ENCODE measurements at places on chromosomes 16 and 17.

DNA sequence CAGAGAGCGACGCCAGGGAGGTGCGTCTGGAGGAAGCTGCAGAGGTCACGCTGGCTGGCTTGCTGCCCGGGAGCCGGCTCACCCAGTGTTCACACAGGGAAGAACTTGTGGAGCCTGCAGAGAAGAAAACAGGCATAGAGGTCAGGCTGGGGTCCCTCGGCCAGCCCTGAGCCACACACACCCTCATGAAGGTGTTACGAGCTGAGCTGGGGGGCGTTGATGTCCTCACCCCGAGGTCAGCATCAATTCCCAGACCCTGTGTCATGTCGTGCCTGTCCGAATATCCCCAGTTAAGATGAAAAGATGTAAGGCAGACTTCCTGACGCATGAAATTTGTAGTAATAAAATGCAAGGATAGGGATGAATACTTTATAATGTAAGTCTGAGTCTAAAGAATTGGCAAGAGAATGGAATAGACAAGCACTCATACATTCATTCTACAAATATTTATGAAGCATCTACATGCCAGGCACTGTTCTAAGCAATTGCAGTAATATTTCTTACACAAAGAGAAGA, 77.1 kb downstream of the USP31 start:
- no peak for DNase-seq

- no peak for DNase-seq
These were observed 42.1 kb upstream of the MAF start for GRCh38 chr16:79642652-79643051.

DNA sequence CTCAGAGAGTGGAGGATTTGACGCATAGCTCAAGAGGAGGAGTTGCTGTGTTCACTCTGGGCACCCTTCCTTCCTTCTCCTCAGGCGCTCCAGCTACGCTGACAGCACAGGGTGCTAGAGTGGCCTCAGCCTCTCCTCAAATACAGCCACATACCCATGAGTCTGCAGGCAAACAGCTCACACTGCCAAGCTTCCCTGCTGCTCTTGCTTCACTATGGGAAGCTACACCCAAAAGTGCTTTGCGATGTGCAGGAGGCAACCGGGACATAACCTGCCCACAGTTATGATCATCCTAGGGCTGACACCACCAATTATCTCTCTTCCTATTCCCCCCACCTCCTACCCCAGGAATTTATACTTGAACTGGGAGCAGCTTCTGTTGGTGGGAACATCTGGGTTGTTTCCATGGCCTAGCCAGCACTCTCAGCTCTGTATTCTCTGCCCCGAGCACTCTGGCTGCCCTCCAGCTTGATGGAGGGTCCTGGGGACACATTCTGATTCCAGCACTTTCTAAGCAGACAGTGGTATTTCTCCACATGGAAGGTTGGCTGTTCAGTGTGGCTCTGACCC, 40.3 kb upstream of the SREBF1 start:
- DNase-seq: no peak

GRCh38 chr16:52446080-52446479, 100.9 kb downstream of the TOX3 start:
- DNase-seq: no peak

DNA sequence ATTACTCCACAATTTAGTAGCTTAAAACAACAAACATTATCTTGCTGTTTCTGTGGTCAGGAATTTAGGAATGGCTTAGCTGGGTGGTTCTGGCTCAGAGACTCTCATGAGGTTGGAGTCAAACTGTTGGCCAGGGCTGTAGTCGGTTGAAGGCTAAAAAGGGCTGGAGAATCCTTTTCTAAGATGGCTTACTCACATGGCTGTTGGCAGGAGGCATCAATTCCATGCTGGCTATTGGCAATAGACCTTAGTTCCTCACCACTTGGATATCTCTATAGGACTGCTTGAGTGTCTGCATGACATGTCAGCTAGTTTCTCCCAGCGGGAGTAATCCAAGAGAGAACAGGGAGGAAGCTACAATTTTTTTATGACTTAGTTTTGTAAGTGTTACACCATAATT, 6.6 kb upstream of the EFCAB13 start:
- DNase-seq: no peak

- DNase-seq: no peak
These were observed 76.3 kb downstream of the TANC2 start for GRCh38 chr17:63042256-63042812.

- no peak for DNase-seq
These were observed 163.2 kb downstream of the TOX3 start for GRCh38 chr16:52383640-52384292.

DNA sequence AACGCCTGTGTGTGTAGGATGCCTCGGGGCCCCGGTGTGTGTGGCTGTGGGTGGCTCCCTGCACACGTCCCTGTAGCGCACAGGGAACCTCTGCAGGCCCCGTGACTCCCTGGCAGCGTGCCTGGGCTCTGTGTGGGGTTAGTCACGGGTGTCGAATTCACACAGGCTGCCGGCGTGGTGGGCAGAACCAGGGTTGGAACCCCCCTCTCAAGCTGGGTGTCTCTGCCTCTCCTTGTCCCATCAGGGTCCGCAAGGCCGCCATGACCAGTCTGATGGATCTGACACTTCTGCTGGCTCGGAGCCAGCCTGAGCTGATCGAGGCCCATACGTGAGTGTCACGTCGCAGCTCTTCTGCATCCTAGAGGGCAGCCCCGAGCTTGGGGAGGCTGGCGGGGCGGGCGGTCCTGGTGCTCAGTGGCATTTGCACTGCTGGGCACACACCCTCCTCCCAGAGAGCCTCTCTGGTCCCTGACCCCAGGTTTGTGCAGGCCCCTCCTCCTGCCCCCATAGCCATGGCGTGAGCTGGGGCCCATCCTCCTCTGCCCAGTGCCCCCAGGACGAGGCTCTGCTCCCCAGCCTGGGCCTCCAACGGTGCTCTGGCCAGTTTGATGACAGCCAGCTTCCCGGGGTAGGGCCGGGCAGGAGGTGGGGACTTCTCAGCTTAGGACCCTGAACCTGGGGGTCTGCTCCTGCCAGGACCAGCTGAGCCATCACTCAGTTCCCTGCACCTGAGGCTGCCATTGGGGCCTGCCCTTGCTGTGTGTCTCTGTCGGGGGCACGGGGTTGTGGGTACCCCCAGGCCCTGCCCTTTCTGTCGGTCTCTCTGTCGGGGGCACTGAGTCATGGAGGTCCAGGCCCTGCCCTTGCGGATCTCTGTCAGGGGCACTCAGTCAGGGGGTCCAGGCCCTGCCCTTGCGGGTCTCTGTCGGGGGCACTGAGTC, 88.1 kb upstream of the ZNF750 start:
- DNase-seq: no peak

DNA sequence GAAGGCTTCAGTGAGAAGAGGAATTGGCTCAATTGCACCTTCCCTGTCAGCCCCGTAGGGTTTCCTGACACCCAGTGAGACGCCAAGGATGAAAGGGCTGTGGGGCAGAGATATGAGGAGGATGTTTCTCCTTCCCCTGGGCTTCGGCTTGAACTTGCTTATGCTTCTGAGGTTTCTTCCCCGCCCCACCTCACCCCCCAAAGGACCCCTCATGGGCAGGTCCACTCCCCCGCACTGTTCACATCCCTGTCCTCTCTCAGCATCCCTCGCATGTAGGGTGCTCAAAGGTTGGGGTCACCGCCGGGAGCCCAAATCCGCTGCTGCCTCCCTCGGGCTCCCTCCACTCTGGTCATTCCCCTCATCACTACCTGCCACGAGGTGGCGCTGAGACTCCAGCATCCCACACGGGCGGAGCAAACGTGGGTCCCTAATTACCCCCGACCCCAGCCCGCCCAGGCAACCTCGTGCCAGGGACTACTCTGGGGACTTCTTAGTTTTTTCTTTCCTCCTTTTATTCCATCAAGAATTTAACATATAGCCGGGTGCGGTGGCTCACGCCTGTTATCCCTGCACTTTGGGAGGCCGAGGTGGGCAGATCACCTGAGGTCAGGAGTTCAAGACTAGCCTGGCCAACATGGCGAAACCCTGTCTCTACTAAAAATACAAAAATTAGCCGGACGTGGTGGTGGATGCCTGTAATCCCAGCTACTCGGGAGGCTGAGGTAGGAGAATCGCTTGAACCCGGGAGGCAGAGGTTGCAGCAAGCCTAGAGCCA, 3.3 kb upstream of the TRARG1 start:
- peak; percentile 28 for DNase-seq

GRCh38 chr16:28930652-28931051, 1.1 kb upstream of the CD19 start:
- no peak for DNase-seq

DNA sequence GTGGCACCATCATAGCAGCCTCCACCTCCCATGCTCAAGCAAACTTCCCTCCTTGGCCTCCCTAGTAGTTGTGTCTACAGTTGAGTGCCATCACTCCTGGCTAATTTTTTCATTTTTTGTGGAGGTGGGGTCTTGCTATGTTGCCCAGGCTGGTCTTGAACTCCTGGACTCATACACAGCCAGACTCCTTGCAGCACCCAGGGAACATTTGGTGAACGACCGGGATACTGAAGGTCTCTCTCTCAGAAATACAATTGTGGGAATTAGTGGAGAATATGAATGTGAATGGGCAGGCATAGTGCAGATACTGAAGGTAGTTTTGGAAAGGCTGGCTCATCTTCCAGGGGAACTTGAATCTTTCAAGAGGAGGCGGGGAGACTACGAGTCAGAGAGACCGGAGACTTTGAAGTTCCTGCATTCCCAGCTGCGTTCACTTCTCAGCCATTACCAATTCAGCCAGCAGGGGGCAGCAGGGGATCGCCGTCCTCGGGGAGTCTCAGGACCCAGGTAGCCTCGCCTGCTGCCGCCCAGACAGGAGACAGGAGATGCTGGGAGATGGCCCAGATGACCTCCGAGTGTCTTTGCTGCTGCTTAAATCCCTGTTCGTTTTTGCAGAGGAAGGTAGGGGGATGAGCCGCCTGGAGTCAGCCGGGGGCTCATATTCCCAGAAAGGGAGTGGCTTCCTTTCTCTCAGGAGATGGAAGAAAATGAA, 68.6 kb downstream of the HAPSTR1 start:
- no peak for DNase-seq

DNA sequence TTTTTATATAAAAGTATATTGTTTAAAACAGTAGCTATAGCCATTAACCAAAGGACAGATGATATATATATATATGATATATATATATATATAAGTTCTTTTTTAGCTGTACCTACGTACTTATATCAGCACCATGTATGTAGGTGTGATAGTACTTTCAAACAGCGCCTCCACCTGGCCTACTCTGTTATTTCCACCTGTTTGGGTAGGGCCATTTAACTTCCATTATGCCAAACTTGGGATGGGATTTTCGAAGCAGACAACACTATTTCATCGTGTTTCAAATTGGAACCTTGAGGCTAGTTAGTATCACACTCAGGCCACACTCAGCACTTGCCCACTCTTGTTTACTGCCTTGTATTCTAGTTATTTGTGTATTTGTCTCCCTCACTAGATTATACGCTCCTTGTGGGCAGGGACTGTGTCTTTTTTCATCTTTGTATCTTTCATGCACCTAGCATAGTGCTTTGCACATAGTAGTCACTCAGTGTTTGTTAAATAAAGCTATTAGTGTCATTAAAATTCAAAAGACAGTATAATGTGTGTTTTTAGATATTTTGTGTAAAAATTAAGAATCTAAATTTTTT, 11.8 kb upstream of the CLTC start:
- no peak for DNase-seq

- no peak for DNase-seq
These were observed 53.6 kb downstream of the RMI2 start for GRCh38 chr16:11398851-11399250.

DNA sequence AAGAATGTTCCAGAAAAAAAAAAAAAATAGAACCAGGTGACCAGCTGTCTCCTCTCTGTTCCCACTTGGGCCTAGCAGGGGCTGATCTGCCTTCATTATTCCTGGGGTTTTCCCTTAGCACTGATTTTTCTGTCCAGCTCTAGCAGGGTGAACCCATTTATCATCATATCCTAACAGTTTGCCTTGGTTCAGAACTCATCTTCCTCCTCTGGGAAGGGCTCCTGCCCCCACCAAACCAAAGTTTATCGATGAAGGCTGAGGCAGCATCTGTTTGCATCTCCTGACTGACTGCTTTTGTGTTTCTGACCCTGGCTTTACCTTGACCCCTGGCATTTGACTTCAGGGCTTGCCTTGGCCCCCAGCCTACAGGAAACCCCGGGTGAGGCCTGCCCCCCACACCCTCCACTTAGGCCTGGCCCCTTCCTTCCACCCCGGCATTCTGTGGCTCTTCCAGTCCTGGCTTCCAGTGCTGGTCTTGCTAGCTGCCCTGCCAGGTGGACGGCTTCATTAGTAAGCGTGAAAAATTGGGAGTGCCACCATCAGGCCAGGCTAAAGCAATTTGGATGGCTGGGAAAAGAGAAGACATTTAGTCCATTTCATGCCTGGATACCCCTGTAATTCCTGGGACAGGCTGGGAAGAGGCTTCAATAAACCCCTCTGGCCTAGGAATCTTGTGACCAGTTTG, 164.9 kb downstream of the CCDC182 start:
- DNase-seq: no peak

DNA sequence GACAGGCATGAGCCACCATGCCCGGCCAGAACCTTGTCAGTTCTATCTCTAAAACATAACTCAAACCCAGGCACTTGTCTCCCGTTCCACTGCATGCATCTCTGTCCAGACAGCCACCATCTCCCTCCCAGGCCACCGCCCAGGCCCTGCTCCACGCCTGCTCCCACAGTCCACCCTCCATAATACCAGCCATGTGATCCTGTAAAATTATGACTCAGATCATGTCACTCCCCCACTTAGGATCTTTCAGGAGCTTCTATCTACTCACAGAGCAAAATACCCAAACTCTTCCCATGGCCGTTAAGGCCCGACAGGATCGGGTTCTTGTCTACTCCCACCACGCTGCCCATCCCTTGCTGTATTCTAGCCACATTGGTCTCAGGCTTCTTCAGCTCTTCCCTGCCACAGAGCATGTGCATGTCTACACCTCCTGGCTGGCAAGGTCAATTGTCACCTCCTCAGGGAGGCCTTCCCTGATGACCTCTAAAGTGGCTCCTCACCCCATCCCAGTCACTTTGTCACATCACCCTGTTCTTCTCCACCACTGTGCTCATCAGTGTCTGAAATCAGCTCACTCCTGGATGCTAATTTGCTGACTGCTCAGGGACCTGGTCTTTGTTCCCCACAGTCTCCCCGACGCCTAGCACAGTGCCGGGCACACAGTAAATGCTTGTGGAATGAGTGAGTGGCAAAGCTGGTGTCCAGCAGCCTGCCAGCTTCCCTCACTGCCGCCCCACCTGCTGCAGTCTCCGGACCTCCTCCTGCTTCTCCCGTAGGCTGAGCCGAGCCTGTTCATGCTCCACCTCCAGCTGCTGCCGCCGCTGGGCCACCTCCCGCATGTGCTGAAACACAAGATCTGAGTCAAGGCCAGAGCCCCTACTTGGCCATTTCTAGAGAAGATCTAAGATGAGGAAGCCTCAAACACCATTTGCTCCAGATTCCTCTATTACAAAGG, 6.7 kb downstream of the TSPOAP1 start:
- DNase-seq: no peak

GRCh38 chr17:2929881-2930533, 133.4 kb downstream of the OR1D5 start:
- DNase-seq: peak; percentile 2

GRCh38 chr17:1865252-1866037, 35.6 kb downstream of the RPA1 start:
- no peak for DNase-seq

- DNase-seq: no peak
These were observed 320.8 kb downstream of the FOXL1 start for GRCh38 chr16:86899151-86899550.
